ENCODE measurements at places on chromosomes 16 and 17.

- DNase-seq, result no peak
Measured at GRCh38 chr16:85288869-85289660, 176.8 kb upstream of the CIBAR2 start.

GRCh38 chr17:28737770-28738679 lies 5.8 kb upstream of the TRAF4 start:
- no peak for DNase-seq

GRCh38 chr16:35344012-35344762 lies 1884.8 kb downstream of the TP53TG3F start:
- no peak for DNase-seq

DNA sequence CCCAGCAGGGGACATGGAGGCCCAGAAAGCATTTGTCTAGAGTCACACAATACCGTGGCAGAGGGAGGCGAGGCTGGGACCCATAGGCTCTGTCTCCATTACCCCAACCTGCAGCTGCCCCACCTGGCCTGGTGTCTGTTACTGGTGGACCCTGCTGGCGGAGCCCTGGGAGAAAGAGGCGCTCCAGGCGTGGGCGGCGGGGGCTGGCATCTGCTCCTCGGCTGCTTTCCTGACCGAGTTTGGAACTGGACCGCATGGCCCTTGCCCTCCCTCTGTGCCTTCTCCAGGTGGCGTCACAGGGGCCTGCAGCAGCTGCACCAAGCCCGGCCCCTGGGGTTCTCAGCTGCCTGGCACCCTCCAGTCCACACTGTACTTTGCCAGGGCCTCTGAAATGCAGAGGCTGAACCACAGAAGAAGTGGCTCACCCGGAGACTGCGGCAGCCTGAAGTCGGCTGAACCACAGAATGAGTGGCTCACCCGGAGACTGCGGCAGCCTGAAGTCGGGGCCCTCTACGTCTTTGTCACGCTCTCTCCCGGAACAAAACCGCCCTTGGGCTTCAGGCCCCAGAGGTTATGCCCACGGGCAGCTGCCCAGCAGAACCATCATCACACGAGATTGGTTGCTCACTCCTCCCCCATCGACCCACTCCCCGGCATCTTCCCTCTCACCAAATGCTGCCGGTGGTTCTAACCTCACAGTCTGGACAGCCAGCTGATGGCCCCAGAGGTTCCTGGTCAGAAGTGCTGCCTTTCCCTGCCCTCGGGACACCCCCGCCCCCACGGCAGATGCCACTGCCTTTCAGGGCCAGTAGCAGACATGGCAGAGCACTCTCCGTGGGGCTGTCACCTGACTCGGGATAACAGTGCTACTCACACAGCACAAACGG lies 20.2 kb downstream of the CBFA2T3 start:
- DNase-seq, result no peak

DNA sequence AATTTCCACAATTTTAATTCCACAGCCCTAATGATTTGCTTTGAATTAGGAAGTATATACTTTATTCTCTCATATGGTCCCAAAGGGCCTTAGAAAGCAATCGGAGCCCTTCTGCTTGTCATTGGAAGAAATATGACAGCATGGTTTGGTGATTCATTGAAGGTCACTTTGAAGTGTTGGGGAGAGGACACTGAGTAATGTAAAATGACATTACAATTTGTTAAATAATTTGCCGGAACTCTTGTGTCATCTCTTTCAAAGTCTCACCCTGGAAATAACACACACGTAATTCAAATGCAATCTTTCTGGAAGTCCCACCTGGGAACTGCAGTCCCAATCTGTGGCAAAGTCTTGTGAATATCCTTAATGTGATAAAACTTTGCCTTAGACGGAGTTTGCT lies 59.8 kb downstream of the BMERB1 start:
- DNase-seq, result no peak

- DNase-seq, result no peak
Measured at GRCh38 chr16:85390511-85391174, 222.5 kb upstream of the GSE1 start.

- DNase-seq, result no peak
Measured at GRCh38 chr17:44417553-44417952, 28.1 kb upstream of the ITGA2B start.

- DNase-seq, result no peak
Measured at GRCh38 chr16:67661101-67661761, 471 bp downstream of the PARD6A start.

DNA sequence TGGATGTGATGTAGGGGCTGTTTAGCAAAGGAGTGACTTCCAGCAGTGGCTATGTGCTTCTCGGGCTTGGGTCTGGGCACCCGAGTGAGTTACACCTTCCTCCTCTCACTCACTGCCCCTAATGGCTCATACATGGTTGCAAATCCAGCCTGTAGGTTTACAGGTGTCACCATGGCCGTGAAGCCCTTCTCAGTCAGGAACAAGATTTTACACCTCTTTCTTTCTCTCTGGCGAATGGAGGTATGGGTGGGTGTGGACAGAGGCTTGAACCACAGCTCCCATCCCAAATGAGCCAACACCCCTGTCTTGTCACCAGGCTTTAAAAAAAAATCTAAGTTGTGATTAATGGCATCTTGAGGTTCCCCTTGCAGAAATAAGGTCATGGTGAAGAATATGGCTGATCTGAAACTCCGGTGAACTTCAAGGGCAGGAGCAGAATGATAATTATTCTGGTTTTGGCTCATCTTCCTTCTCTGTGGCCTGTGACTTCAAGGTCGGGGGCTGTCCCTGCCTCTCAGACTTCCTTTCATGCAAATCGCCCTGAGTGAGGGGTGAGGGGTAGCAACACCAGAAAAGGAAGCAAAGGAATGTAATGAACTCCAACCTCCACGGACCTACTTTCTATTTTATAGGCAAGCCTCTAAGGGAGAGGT lies 331.2 kb downstream of the MAF start:
- peak; percentile 38 for DNase-seq

DNA sequence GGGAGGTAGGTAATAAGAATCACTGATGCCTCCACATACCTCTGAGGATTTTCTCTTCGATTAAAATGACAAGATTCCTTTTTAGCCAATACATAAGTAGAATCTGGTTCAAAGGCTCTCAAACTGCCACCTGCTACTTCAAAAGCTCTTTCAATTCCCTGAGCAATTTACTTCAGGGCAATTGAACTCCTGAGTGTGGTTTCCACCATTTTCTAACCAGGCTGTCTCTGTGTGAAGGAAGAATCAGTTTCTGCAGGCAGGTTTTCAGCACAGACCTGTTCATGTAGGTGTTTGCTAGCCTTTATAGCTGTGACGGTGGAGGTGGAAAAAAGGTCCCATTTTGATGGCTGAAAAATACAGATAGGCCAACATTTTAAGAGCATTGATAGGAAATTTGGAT lies 18.2 kb upstream of the HS3ST3B1 start:
- DNase-seq, result no peak

- DNase-seq, result no peak
Measured at GRCh38 chr16:21264571-21265036, 13.5 kb downstream of the CRYM start.

DNA sequence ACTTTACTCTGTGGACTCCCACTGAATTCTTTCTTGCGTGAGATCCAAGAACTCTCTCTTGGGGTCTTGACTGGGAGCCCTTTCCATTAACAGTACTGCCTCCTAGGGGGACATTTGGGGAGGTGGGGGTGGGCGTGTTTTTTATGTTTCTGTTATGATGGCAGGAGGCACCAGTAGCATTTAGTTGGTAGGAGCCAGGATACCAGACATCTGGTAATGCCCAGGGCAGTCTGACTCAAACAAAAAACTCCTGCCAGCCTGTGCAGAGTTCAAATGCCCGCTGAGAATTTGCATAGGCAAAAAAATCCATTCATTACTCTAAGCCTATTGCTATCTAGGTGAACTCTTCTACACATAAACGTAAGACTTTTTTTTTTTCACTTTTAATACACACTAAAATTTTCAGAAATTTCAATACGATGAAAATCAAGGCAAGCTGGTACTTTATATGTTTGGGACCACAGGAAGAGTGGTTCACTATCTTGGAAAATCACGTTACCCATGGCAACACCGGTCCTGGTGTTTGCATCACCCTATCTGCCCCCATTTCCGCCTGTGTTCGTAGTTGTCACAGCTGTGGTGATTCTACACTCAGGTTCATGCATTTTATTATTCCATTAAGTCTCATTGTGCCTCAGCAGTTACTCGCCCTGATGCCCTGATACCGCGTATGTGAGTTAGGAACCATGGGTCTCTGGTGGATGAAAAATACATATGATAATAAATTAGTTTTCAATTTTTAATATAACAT lies 121.1 kb upstream of the XYLT1 start:
- DNase-seq, result no peak

DNA sequence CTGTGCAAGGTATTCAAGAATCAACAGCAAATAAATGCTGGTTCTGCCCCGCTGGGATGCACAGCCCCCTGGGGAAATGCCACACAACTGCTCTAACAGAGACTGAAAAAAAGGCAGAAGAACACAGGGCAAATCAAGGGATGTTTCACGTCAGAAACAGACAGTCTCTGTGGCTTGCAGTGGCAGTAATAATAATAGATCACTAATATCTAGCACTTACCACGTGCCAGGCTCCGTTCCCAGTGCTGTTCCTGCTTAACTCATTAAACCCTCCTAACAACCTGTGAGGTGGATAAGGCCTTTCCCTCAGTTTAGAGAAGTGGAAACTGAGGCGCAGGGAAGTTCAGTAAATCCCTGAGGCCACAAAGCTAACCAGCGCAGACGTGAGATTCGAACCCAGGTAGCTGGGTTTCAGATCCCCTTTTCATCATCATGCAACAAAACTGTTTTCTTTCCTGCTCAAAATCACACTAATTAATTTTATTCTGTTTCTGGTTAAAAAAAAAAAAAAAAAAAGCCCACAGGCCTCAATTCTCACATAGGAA lies 36.7 kb downstream of the ARHGAP17 start:
- no peak for DNase-seq

GRCh38 chr17:77085926-77086432 lies 54.8 kb upstream of the SEC14L1 start:
- DNase-seq, result no peak

DNA sequence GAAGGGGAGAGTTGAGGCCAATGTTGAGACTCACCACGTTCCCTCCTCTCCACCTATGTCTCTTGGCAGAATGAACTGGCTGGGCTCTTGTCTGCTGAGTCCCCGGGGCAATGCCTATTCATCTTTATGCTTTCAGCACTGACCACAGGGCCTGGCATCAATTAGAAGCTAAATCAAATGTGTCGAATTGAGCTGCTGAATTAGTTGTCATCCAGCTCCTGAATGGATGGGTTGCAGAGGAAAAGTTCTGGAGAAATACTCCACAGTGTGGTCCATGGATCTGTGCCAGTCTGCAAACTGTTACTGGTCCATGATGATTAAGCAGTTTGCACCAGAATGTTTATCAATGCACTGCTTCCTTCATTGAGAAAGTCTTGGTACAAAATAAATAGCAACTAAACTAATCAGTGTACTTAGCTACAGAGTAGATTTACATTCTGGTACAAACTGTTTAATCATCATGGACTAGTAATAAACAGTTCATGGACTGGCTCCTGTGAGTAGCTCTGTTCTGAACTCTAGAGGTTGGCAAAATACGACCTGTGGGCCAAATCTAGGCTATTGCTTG lies 4.6 kb downstream of the CNGB1 start:
- DNase-seq, result no peak

DNA sequence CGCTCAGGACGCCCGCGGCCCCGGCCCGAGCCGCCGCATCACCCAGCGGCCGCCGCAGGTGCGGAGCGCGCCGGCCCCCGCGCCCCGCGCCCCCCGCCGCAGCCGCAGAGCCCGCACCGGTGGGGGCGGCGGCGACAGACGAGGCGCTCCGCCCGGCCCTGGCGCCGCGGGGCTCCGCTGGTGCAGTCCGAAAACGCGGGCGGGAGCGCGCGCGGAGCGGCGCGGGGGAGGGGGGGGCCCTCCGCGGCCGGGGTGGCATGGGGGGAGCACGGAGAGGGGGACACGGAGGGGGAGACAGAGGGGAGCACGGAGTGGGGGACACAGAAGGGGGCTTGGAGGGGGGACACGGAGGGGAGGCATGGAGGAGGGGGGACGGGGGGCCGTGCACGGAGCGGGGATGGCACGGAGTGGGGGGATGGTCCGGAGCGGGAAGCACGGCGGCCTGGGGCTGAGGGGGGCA lies at the start of gene AATK:
AATK (minus strand) TSS at position 189 of the 460 bp plus-strand sequence. CDS start 229 bp downstream, outside the sequence.
- DNase-seq, result no peak

- DNase-seq, result no peak
Measured at GRCh38 chr17:17723354-17724261, 42.4 kb downstream of the RAI1 start.

DNA sequence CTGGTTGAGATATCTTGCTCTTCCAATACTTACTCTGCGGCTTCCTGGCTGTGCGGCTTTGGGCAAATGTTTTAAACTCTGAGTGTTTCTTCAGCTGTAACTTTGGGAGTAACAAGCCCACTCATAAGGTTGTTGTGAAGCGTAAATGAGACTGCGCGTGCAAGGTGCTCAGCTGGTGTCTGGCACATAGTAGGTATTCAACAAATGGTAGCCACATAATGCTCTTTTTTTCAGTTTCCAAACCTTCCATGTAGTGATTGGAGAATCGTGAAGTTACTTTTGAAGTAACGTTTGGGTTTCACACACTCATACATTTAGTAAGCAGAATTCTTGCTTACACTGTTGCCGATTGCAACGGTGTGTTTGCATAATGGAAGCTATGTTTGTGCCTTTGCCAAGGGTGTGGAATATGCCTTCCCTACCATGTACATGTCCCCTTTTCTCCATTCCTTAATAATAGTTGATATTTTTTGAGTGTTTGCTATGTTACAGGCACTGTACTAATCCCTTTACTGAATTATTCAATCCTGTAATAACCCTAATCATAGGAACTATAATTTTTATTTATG lies 829 bp downstream of the DHRS7B start:
- DNase-seq, result no peak

DNA sequence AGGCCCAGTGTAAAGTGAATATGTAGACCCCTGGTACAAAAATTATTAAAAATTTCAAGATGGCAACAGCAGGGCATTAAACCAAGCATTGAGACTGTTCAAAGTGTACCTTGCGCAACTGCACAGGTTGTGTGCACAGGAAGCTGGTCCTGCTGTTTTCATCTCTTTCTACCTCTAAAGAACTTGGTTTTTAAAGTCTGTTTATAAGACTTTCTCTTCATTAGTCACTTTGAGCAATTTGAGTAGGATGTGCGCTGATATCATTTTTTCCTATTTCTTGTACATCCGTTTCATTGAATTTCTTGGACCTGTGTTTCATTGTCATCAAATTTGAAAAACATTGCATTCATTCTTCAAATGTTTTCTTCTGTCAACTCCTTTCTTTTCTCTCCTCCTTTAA lies 16.8 kb upstream of the PMP22 start:
- no peak for DNase-seq

DNA sequence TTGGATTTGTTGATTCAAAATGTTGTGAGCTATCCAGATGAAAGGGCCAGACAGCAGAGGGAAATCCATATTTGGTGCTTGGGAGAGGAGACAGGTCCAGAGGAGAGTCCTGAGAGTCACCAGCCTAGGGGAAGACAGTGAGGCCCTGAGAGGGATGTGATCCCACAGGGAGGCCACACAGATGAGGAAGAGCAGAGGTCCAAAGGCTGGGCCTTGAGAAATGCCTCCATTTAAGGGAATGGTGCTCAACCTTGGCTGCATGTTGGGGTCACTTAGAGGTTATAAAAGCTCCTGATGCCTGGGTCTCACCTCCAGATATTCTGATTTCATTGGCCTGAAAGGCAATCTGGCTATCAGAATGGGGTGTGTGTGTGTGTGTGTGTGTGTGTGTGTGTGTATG lies 194.9 kb downstream of the UTP18 start:
- DNase-seq, result no peak
